A549 treated with CORT108297 at 1 μM for 4 hours (cell line): ENCODE measurements at places on chromosomes 5 and 9. TPM values are rescaled to one million over a fixed set of nuclear protein-coding genes. Genes with fewer than 3 reads are reported as not detected.

FOXD4 gene
- total RNA-seq: 0.25 to 0.82 TPM (median 0.44 TPM) in 5 replicates

TCOF1 gene
- total RNA-seq: 71.2 to 88.1 TPM (median 83.5 TPM) in 5 replicates

SH3GL2 gene
- total RNA-seq: 0.03 to 0.20 TPM (median 0.09 TPM) in 5 replicates

PDLIM4 gene
- total RNA-seq: 0.26 to 0.80 TPM (median 0.44 TPM) in 4 of 5 replicates, not detected in the other

FOXD4L5 gene
- 0.03 to 0.07 TPM (median 0.04 TPM) in 3 of 5 replicates, not detected in the others for total RNA-seq

PPP3R2 gene
- not detected in 5 replicates for total RNA-seq

FYB1 gene
- total RNA-seq: 10.0 to 19.8 TPM (median 13.9 TPM) in 5 replicates

LRRC19 gene
- total RNA-seq: not detected in 5 replicates

DBH gene
- total RNA-seq: not detected in 5 replicates

CDX1 gene
- not detected in 5 replicates for total RNA-seq

PCDHB7 gene
- 0.03 TPM in 1 of 5 replicates, not detected in the others for total RNA-seq

IGFBPL1 gene
- total RNA-seq: 2.2 to 2.8 TPM (median 2.5 TPM) in 5 replicates

UBTD2 gene
- total RNA-seq: 12.3 to 16.5 TPM (median 14.3 TPM) in 5 replicates

LCNL1 gene
- 0.03 to 0.06 TPM (median 0.05 TPM) in 4 of 5 replicates, not detected in the other for total RNA-seq

ADRA1B gene
- 12.7 to 19.1 TPM (median 16.6 TPM) in 5 replicates for total RNA-seq

FOXD4L3 gene
- 0.06 to 0.18 TPM (median 0.06 TPM) in 3 of 5 replicates, not detected in the others for total RNA-seq

C9orf43 gene
- 0.53 to 0.88 TPM (median 0.65 TPM) in 5 replicates for total RNA-seq

SPATA31D4 gene
- total RNA-seq: not detected in 5 replicates

DCP2 gene
- total RNA-seq: 8.5 to 14.7 TPM (median 12.1 TPM) in 5 replicates

ENHO gene
- total RNA-seq: 0.82 to 2.8 TPM (median 2.4 TPM) in 5 replicates

STPG3 gene
- total RNA-seq: 0.07 TPM in 1 of 5 replicates, not detected in the others

CNTNAP3 gene
- total RNA-seq: 7.3 to 12.2 TPM (median 9.9 TPM) in 5 replicates
